ENCODE measurements at places on chromosomes 12 and 14. TPM values are rescaled to one million over a fixed set of nuclear protein-coding genes. Genes with fewer than 3 reads are reported as not detected.

Gene CYP46A1
- total RNA-seq: 0.59 TPM

Gene BICDL1
- not detected for total RNA-seq

Gene MGP
- total RNA-seq: 16.8 TPM

Gene GRIP1
- under 0.01 TPM for total RNA-seq

Gene COL2A1
- under 0.01 TPM for total RNA-seq

Gene TAS2R43
- total RNA-seq: not detected

Gene SPIC
- not detected for total RNA-seq

Gene MYO1A
- total RNA-seq: under 0.01 TPM

Gene LRFN5
- under 0.01 TPM for total RNA-seq

Gene TMEM253
- not detected for total RNA-seq

Gene SCYL2
- 64.4 TPM for total RNA-seq

Gene COX6A1
- 256 TPM for total RNA-seq

Gene CDH24
- total RNA-seq: 3.3 TPM

Gene KLRG1
- under 0.01 TPM for total RNA-seq

Gene SELPLG
- total RNA-seq: 1.1 TPM

Gene FGD4
- total RNA-seq: 11.9 TPM

Gene ARF6
- 63.9 TPM for total RNA-seq

Gene HEBP1
- 20.3 TPM for total RNA-seq

Gene RASSF9
- total RNA-seq: 5.8 TPM

Gene NGB
- total RNA-seq: not detected
